ENCODE measurements at places on chromosomes 6 and 20.

DNA sequence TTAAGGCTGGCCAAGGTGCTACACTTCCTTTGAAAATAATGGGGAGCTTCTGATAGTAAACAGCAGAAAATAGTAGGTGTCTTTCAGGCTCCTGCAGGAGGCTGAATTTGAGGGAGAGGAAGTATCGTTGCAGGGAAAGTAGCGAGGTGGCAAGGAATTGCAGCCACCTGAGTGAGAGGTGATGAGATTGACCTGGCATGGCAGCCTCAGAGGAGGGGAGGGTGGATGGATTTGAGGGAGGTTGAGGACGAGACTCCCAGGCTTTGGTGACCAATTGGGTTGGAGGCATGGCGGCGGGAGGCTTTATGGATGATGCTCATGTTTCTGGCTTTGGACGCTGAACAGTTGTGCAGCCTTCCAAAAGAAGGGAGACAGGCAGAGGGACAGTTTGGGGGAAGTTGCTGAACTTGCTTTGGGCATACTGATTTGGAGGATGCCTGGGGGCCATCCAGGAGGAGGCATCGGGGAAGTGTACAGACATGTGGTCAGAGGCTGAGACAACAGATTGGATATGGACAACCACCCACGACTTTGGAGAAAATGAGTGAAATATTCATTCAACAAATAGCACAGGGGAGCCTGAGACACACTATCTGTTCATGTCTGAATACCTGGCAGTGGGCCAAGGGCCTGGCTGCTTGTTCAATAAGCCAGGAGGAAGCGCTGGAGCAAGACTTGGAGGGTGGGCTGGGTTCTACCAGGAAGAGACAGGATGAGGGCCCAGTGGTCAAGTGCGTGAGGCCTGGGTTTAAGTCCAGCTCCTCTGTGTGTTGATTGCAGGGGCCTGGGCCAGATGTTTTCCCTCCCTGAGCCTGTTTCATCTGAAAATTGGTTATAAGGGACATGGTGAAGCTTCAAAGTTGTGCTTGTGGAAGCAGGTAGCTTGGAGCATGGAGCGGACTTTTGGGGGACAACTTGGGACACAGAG lies 113.2 kb downstream of the CEBPB start:
- DNase-seq, result no peak

GRCh38 chr6:47302043-47302442 lies 7.7 kb downstream of the TNFRSF21 start:
- no peak for DNase-seq

GRCh38 chr6:160139420-160139851 lies 17.8 kb downstream of the SLC22A1 start:
- DNase-seq, result peak; percentile 83

GRCh38 chr6:11925805-11926204 lies 86.3 kb upstream of the HIVEP1 start:
- no peak for DNase-seq

DNA sequence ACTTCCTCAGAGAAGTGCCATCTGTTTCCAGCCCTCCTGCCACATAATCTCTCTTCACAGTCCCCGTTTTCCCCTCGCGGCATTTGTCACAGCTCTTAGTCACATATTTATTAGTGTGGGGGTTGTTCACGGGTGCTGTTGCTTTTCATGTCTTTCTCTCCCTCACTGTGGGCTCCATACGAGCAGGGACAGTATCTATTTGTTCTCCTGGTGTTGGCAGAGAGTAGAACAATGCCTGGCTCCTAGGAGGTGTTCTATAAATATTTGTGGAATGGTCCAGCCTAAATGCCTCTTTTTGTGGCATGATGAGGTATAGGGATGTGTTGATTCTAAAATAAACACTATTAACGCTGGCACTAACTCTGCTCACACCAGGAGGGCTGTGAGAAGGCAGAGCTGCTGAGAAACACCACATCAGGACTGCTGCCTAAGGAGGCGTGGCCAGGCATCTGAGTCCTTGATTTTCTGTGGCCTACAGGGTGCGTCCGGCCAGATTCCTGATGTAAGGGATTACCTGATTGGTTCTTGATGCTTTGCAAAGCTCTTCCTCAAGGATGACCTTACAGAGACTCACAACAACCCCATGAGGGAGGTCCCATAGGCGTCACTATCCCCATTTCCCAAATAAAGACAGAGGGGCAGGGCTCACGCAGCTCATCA lies 219.8 kb upstream of the ARID1B start:
- no peak for DNase-seq

DNA sequence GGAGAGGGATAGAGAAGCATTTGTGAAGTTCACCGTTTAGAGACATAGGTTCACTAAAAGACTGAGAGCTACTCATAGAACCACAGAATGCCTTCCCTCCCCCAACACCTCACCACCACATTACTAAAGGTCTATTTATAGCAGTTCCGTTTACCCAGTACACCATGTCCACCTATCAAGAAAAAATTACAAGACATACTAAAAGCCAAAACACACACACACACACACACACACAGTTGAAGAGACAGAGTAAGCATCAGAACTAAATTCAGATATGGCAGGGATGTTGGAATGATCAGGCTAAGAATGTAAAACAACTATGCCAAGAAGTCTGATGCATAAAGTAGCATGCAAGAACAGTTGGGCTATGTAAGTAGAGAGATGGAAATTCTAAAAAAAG lies 52.3 kb downstream of the SLC22A3 start:
- no peak for DNase-seq

- no peak for DNase-seq
These were observed 735.7 kb downstream of the KIF16B start for GRCh38 chr20:15837563-15837962.

DNA sequence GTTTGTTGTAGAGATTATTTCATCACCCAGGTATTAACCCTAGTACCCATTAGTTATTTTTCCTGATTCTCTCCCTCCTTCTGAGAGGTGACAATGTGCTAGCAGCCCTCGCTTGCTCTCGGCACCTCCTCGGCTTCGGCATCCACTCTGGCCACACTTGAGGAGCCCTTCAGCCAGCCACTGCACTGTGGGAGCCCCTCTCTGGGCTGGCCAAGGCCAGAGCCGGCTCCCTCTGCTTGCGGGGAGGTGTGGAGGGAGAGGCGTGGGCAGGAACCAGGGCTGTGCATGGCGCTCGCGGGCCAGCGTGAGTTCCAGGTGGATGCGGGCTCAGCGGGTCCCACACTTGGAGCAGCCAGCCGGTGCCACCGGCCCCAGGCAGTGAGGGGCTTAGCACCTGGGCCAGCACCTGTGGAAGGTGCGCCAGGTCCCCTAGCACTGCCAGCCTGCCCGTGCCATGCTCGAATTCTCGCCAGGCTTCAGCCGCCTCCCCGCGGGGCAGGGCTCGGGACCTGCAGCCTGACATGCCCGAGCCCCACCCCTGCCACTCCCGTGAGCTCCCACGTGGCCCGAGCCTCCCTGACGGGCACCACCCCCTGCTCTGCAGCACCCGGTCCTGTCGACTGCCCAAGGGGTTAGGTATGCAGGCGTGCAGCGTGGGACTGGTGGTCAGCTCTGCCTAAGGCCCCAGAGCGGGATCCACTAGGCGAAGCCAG lies 221.9 kb downstream of the WDR27 start:
- DNase-seq, result no peak

- no peak for DNase-seq
These were observed 351 bp downstream of the AURKA start for GRCh38 chr20:56391596-56392131.

DNA sequence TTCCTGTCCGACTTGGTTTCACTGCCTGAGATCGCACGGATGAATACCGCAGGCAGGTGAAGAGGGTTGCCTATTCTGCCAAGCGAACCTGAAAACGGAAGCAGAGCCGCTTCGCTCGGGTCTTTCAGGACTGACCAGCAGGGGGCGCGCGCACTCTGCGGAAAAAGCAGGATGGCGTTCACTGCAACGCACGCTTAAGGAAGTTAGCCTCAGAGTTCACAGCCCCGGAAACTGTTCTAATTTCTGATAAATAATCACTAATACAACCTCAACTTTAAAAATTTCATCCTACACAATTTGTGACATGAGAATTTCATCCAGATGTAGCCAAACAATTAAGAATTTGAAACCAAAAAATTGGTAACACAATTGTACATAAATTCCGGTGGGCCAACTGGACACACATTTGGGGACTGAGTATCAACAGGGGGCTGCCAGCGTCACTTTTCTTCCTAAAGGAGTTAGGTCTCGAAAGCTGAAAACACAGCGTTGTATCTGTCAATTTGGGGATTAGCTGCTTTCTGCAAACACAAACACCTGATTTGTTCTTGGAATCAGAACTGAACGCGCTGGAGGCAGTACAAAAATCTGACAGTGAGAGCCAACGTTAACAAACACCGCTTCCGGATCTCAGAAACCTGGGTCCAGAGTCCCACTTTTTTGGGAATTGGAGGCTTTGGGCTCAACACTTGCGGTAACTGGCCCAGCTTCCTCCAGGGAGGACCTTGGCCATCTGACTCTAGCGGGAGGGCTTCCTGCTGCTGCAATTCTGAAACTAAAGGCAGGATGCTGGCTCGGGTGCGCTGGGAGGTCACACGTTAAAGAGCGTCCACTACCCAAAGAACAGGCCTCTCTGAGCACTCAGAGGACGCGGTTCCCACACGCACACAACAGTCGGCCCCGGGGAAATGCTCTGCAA lies 8.8 kb downstream of the PXDC1 start:
- no peak for DNase-seq

- no peak for DNase-seq
These were observed 12.1 kb upstream of the CHRNA4 start for GRCh38 chr20:63372971-63373885.

DNA sequence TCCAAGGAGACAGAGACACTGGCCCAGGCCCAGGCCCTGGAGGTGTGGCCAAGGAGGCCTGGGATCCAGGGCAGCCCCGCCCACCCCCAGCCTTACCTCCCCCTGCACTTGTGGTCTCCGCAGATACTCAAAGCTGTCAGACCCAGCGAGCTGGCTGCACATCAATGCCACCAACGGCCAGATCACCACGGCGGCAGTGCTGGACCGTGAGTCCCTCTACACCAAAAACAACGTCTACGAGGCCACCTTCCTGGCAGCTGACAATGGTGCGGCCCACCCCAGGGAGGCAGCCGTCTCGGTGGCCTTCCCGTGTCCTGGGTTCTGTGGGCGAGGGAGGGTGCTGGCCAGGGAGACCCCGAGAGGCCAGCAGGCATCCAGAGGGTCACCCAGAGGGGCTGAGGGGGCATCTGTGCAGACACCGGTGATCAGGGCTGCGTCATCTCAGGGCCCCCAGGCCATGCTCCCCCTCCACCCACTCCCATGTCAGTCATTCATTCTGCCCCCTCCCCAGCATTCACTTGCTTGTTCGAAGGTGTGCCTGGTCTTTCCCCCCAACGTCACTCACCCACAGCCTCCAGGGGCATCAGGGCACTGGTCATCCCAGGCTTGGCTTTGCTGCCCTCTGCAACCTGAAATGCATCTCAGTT lies 141.3 kb downstream of the TAF4 start:
- DNase-seq, result no peak

- no peak for DNase-seq
These were observed 1190.5 kb upstream of the EYS start for GRCh38 chr6:66897576-66897975.

DNA sequence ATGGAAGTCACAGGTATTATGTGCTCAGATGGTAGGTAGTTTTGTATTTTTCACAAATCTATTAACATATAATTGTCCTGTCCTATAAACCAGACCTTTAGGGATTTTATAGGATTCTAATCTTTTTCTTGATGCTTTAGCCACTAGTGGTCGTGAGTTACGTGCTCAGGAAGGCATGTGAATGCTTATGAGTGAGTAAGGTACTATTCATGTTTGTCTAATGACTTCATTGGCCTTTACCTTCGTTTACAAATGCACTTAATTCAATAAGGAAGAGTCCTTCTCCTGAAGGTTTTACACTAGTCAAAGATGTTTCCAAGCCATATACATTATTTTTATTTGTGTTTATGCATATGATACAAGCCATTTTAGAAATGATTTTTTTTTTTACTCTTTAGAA lies 23.0 kb downstream of the PACRG start:
- DNase-seq, result no peak

DNA sequence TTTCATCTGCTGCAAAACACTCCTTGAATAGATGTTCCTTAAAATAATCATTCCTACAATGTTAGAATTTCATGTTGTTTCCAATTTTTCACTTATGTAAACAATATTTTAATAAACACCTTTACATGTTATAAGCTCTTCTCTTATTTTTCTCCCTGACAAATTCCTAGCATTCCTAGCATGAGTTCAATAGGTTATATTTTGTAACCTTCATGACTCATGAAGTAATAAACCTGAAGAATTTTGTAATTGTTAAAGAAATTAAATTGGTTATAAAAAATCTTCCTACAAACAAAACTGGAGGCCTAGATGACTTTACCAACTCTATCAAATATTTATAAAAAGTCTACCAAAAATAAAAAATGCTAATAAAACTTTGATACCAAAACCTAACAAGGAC lies 66.3 kb downstream of the NT5E start:
- DNase-seq, result peak; percentile 19

DNA sequence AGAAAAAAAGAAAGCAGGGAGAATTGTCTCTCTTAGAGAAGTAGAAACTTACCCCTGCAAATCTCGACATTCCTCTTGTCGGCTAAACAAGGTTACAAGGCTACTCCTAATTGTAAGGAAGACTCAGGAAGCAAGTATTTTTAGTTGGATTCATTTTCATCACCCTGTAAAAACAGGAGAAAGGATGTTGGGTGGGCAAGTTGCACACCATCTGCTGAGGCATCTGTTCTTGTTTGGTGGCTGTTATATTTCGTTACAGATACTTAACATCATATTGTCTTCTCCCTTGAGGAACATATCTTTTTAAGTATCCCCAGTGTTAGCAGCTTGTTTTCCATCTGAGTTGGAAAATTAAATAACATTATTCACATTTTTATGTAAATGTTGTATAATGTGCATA lies 187.5 kb downstream of the PLCB4 start:
- no peak for DNase-seq

DNA sequence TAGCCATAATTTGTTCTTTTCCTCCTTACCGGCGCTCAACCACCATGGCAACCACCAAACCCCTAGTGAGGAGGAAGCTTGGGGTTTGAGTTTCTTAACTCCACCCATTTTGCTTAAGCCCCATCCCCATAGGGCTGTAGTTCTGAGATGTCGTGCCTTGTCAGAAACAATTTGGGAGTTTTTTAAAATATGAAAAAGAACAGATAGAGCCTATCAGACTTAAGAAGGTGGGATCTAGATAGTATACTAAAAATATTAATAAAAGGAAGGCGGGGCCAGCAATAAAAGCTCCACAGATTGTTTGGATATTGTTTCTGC lies 5.6 kb downstream of the BRD2 start:
- no peak for DNase-seq

DNA sequence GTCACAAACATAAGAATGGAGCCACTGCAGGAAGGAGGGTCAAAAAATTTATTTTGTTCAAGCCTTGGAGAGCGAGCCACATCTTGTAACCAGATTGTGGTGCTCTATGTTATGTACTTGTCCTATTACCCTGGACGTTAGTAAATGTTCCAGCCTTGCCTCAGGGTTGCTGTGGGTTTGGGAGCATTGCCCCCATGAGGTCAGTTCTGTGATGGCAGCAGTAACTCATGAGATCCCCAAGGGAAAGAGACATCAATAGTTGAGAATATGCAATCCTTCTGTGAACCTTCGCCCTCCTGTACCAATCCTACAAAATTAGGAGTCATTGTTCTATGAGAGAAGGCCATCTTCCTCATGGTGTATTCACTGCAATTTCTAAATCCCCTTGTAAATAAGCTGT lies 16.4 kb upstream of the CFAP206 start:
- DNase-seq, result no peak
